ENCODE measurements at places on chromosomes 7 and 10.

- DNase-seq, result no peak
Measured at GRCh38 chr10:101987136-101987535, 68.8 kb downstream of the ARMH3 start.

- DNase-seq, result no peak
Measured at GRCh38 chr10:99303899-99304861, 25.0 kb upstream of the CNNM1 start.

DNA sequence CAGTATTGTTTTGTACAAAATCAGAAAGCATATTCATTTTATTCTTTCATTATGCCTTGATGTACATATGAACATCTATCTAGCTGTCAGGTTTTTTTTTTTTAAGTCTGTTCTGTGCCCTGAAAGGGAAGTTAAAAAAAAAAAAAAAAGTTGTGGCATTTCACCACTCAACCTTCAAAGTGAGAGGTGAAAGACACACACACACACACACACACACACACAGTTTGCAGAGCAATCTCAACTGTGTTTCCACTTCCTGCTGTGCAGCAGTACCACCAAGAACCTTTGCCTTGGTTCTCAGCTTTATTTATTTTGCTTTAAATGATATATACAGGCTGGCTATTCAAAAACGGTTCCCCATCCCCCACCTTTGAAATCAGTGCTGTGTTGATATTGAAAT, 955.6 kb downstream of the GATA3 start:
- DNase-seq, result no peak

DNA sequence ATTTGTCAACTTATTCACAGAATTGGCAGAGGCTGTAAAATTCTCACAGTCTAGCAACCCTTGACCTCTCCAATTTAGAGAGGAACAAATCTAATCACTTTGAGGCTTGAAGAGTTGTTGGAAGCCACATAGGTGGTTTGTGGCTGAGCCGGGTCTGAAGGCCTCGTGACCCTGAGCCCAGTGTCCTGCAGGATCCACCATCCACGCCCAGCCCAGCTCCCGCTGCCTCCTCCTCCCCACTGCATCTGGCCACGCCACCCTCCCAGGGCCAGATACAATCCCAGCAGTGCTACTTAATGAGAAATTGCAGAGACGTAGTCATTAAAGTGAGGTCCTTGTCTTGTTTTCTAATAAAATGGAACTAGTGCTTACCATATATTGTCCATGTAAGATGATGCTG, 81.4 kb upstream of the SHH start:
- DNase-seq, result no peak

DNA sequence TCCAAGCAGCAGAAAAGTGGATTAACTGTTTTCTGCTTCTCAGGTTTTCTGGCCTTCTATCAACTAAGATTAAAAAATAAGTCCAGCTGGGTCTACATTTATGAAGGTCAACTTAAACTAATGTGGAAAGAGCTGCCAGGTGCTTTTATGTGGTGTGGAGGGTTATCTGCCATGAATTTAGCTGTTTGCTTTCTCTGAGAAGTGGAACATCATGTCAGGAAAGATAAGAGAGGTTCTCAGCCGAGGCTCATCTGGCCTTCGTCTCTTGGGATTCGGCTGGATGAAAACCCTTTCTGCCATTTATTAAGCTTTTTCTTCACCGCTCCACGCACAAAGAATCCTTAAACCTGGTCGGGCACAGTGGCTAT, 5.5 kb downstream of the PTPRN2 start:
- DNase-seq, result no peak

DNA sequence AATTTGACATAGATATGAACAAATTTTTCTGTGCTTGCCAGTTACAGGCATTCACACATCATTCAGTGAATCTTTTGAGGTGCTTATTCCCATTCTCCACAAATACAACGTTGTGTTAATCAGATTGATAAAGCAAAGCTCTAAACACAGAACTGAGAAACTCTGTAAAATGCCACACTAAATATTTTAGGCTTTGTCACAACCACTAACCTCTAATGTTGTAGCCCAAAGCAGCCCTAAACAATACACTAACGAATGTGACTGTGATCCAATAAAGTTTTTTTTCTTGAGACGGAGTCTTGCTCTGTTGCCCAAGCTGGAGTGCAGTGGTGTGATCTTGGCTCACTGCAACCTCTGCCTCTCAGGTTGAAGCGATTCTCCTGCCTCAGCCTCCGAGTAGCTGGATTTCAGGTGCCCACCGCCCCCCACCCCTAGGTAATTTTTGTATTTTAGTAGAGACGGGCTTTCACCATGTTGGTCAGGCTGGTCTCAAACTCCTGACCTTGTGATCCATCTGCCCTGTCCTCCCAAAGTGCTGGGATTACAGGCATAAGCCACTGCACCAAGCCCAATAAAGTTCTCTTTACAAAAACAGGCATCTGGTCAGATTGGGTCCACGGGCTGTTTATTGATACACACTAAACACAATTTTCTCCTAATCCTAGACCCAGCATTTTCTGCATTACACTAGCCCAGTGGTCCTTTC, 6.9 kb downstream of the CYCS start:
- no peak for DNase-seq

All from AG04449 (cell line).